ENCODE measurements at places on chromosomes 12 and 14.

DNA sequence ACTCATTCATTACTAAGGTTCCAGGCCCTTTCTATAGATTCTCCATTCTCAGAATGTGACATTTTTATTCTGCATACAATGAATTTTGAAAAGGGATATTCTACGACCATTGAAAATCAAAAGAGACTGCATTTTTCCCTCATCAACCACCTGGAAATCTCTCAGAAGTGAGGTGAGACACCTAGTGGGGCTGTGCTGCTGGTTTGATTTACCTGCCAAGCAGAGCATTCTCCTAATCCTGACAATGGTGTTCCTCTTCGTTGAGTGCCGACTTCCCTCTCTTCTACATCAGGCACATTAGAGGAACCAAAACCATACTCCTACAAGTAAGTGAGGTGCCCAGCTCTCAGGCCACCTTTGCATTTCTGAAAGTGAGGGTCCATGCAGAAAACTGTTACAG is 14.9 kb downstream of the CKB start:
- no peak for DNase-seq

GRCh38 chr12:90851800-90852718 is 102.9 kb downstream of the CCER1 start:
- DNase-seq: no peak

GRCh38 chr14:37122288-37122687 is 50.1 kb downstream of the SLC25A21 start:
- no peak for DNase-seq

DNA sequence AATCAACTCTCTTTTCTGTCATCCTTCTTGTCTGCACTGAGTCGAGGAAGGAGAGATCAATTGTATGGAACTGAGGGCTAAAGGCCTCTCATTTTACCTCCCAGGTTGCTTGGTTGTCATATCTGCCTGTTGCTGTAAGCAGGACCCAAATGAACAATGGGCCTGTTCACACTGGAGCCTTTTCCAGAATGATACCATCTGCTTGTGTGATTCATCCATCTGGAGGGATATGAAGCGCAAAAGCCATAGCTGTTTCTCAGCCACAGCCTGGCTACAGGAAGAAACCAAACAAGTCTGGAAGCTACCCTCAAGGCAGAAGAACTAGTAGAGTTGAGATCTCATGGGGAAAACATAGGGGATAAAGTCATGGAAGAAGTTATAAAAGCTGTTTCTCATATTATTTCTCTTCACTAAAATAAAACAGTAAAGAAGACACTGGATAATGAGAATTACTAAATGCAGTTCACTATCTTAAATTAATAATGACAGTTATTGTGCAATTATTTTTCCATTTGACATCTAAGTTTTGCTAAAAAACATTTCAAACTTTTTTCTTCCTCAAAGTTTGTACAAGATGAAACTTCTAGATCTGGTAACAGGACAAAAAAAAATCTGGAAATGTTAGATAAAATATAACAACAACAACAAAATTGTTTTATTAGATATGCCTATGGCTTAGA is 106.3 kb downstream of the SPTSSA start:
- no peak for DNase-seq

- no peak for DNase-seq
Measured at GRCh38 chr14:72416081-72416849, 477.6 kb downstream of the DPF3 start.

- DNase-seq: no peak
Measured at GRCh38 chr14:63200767-63201166, 3.5 kb upstream of the RHOJ start.

DNA sequence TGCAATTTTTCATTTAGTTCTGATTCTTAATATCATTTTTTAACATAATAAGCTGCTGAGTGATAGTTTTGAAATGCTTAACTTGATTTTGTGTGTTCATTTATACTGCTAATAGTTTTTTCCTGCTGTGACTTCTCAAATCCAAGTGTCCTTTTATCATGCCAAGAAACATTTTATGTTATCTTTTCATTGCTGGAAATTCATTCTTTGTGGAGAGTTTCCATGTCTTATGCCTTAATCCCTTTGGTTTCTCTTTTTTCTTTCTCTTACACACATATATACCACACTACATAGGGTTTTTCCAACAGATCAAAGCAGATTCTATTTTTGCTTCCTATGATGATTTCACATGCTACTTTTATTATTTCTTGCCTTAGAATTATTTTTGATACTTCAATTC is 981.1 kb downstream of the SLC6A15 start:
- DNase-seq: no peak

- no peak for DNase-seq
Measured at GRCh38 chr12:124738636-124739467, 124.8 kb downstream of the SCARB1 start.

All from GM06990 (cell line).